T47D (cell line): ENCODE measurements at places on chromosomes 5 and 9.

DNA sequence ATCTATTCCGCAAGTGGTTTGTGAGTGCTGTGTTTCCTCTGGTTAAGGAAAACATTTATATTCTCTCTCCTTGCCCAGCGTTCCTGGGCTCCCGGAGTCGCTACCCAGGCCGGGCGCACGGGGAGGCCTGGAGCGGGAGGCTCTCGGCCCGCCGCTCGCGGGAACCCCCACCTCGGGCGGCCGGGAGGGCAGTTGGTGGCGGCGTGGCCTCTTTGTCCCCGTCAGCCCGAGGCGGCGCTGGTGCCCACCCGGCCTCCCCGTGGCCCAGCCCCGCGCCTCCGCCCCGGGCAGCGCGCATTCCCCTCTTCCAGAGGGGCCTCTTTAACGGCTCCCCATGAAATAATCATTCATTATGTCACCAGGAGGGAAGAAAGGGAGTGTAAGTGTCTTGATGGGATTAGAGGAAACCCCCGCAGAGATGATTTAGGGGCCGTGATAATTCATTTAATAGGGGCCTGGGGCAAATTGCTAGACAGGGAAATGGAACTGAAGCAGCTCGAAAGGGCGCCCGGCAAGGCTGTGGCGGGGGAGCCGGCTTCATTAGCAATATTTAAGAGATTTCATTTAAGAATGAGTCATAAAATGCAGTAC, 181.9 kb upstream of the TBCA start:
- DNase-seq = no peak

GRCh38 chr9:92620845-92621244, 49.1 kb downstream of the IPPK start:
- DNase-seq = no peak

GRCh38 chr5:73434461-73434860, 14.1 kb downstream of the FOXD1 start:
- DNase-seq = no peak

DNA sequence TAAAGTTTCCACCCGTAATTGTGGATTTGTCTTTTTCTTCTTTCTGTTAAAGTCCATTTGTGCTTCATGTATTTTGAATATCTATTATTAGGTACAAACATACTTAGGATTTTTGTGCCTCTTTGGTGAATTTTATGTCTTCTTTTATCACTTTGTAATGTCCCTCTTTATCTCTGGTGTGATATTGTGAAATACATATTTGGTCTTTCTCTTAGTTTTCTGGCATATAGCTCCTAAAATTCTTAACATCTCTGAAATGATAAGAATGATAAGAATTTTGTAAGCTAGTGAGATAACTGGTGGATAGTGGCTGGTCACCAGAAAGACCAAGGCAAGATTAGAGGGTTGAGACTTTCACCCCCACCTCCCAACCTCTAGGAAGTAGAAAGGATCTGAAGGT, 111.1 kb downstream of the KCTD16 start:
- DNase-seq = no peak
